ENCODE measurements at places on chromosomes 2 and 18. TPM values are rescaled to one million over a fixed set of nuclear protein-coding genes. Genes with fewer than 3 reads are reported as not detected.

DNA sequence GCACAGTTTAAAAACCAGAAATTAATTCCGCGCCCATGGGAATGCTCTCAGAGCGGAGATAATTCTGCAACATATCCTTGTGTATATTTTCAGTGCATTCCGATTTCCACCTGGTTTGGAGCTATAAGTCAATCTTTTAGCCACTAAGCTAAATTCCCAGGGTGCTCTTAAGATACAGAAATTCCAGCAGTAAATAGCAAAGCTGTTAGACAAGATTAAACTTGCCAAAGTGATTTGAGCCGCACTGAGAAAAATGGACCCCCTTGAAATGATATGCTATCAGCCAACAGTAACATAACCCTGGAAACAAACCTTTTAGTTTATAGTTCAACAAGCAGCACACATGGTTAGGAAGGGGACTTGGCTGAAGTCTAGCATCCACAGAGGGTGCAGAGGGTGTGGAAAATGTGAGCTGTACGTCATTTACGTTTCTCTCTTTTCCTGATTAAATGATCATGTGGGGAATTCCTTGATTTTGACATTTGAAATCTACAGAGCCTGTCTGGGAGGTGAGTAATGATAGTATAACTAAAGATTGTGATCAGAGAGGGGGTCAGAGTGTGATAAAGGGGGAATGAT, 99.8 kb upstream of the COPS8 start:
- no peak for DNase-seq

DNA sequence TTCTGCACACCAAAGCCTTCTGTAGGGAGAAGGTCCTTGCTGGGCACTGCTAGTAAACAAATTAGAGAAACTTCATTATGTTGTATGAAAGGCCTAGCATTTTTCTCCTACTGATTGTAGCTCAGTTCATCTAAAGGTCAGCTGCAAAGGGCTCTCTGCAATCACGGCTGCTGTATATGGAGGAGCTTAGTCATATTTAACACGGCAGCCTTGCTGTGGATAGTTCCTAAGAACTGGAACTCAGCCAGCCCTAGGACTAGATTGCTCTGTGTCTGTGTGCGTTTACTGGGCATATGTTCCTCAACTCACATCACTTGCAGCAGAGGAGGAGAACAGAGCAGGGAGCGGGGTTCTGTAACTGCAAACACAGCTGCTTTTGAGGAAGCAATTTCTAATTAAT, 1103.9 kb upstream of the KLHL29 start:
- no peak for DNase-seq

DYNAP gene
- not detected for total RNA-seq

- no peak for DNase-seq
These were observed 19.5 kb downstream of the CAD start for GRCh38 chr2:27236626-27237025.

ABCG5 gene
- not detected for total RNA-seq

DNA sequence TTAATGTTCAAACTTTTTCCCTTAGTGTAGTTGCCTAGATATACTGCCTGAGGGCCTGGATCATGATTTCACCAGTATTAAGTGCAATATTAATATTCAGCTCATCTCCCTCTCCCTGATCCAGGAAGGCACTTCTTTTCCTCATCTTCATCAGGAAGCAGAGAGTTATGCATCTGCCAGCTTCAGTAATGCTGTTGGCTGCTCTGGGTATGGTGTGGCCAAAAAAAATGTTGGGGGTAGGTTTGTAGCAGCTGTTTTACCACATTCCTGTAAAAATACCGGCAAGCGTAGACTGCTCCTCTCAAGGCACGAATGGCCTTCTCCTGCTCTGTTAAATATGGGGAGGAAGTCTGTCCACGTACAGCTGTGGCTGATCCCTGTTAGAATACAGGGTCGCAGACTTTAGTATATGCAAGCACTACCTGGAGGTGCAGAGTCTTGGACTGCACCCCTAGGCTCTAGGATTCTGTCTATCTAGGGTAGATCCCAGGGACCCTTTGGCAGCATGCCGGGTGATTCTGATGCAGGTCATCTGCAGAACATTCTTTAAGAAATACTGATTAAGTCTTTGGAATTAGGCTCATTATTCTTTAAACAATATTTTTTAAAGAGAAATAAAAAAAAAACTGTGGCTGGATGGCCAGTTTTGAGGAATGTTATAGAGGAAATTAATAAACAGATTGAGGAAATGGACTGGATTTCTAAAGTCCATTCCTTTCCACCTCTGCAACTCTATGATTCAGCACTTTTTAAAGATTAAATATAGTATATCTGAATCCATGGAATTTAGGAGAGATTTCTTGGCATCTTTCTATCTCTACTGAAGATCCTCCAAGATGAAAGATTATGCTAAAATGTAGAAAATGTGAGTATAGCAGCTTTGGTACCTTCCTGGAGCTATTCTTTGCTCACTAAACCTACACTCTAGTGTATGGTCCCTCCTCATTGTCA, 21.0 kb upstream of the GLS start:
- peak; percentile 83 for DNase-seq

BUB1 gene
- total RNA-seq, result 5.9 TPM

DNA sequence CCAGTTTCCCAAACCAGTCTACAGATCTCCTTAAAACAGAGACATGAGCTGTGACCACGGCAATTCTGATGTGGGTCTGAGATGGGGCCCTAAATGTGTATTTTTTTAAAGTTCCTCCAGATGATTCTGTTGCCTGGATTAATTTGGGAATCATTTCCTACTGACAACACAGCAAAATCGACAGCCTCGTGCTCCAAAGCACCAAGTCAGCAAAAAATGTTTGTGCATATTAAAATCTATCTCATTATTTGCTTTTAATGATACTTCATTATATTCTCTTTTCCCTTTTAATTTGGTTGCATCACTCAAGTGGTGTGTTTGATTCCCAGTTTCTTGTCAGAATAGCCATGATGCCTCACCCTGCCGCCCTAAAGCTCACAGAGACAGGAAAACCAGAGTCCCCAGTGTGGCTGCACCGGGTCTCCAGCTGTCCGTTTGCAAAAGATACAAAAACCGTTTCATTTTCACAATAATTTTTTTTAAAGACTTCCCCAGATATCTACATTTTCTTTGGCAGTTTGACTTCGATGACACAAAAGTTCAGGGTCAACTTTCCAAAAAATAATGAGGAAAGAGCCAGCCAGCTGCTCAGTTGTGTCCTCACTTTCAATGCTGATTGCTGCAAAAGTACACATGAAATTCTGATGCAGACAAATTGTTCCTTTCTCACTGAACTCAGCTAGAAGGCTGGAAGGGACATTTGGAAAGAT, 443.2 kb upstream of the ID2 start:
- no peak for DNase-seq

DNA sequence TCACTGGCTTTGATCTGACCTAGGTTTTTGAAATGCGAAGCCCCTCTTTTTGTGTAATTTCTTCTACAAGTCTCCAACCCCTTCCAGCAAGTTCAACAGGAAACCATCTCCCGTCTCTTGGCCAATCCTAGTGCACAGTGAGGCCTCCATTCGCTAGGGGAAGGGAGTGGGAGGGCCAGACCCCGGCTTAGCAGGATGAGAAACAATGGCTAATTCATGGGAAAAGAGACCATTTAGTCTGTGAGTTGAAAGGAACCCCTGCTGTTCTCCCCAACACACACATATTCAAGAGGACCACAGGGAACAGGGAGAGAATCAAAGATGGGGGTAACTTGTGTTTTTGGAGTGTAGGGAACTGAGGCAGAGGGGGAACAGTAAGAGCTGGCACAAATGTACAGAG, 83.0 kb downstream of the RTN4 start:
- DNase-seq, result no peak

DNA sequence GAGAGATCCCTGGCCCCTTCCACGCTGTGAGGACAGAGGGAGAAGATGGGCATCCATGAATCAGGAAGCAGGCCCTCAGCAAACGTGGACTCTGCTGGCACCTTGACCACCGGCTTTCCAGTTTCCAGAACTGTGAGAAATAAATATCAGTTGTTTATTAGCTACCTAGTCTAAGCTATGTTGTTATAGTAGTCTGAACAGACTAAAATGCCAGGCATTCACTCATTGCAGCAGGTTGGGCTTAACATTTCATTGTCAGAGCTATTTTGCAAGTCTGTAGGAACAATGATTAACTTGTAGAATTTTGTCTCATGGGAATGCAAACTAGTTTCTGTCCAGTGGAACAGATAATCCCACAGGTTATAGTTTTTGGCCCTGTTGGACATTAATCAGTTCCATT, 24.8 kb upstream of the TBC1D8 start:
- peak; percentile 37 for DNase-seq

DNA sequence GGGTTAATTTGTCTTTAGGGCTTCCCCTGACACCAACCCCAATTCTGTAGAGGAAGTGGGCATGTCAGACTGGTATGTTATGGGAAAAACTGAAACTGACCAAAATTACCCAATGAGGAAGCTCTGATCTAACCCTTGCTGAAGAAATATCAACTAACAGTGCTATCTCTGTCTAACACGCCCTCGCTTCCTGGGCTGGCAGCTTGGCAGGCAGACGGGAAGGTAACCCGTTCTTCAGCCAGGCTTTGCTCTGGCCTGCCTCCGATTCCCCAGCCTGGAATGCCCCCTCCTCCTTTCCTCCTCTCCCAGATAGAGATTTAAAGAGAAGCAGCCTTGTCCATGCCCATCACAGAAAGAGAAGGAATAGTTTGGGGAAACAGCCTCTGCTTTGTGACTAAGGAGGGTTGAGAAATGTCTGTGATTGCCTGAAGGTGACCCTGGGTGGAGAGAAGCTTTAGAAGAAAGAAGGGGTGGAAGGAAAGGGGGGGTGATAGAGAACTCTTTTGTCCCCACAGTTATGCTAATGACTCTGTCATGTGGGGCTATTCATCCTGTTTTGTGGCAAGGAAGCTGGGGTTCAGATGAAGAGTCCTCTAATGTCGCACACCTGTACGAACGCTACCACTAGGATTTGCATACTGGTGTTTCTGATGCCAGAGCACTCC, 15.4 kb downstream of the HK2 start:
- DNase-seq, result no peak

DNA sequence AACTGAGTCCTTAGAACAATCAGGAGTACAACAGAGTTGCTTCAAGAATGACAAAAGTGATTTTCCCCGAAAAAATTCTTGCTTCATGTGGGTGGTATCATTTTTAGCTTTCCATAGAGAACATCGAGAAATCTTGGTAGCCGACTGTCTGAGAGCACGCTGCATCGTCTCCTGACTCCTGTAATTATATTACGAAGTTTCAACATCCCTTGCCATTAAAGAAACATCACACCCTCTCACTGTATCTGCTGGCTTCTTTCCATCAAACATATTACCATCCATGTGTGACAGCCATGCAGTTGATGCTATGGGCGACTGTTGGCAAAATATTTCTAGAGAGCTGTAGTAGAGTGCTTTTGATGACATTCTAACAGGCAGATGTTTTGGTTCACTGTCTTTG, 311.2 kb downstream of the CMPK2 start:
- DNase-seq, result no peak

GRCh38 chr2:18047896-18048657, 169.6 kb downstream of the KCNS3 start:
- peak; percentile 65 for DNase-seq

DNA sequence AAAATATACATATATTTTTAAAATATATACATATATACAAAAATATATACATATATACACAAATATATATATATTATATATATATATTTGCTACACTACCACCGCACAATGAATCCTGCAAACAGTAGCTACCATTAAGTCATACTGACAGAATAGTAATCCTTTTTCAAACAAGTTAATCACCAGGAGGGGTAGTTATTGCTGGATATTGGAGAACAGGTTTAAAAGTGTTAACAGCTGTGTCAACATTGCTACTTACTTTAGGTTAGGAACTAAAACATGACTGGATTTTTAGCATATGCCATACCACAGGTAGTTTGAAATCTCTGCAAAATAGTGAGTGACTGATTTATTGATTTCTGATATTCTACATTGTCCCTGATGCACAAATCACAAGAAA, 529.1 kb upstream of the CDH7 start:
- no peak for DNase-seq

DCDC2C gene
- total RNA-seq, result not detected

MC2R gene
- not detected for total RNA-seq

GRCh38 chr2:65032019-65032975, 23.9 kb upstream of the CEP68 start:
- peak; percentile 34 for DNase-seq

DNA sequence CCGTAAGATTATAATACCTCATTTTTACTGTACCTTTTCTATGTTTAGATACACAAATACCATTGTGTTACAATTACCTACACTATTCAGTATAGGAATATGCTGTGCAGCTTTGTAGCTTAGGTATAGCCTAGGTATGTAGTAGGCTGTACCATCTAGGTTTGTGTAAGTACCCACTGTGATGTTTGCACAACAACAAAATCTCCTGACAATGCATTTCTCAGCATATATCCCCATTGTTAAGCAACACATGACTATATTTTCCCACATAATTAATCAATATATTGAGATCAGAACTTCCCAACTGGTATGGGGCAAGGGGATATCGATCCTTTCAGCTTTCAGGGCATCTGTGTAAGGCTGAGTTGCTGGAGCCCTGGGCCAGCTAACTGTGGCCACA, 106.3 kb upstream of the OTX1 start:
- DNase-seq, result no peak

DSG4 gene
- total RNA-seq, result not detected

DNA sequence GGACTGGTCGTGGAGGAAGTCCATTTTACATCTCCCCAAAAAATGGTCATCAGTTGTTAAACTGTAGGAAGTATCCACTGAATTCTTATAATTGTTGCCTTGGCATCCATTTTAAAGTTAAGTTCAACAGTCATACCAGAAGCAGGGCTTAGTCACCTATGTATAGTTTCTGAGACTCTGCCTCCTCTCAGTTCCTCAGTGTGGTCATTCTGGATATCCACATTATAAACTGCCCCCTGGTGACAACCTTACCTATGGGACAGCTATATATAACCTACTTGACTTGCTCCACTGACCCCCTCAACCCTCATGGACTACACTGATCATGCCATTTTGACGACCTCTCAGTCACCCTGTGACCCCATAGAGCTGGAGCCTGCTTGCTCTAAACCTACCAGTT, 617.0 kb downstream of the LRP1B start:
- no peak for DNase-seq

SF3B6 gene
- 191 TPM for total RNA-seq

All from fibroblast of the aortic adventitia (primary cell).